ENCODE measurements at places on chromosomes 4 and X. TPM values are rescaled to one million over a fixed set of nuclear protein-coding genes. Genes with fewer than 3 reads are reported as not detected.

- ATAC-seq = no peak
Measured at GRCh38 chr4:65651031-65651430, 19.3 kb downstream of the EPHA5 start.

- no peak for ATAC-seq
Measured at GRCh38 chr4:52957220-52957686, 95.1 kb downstream of the RASL11B start.

- ATAC-seq = no peak
Measured at GRCh38 chr4:174222266-174222872, 61.1 kb downstream of the FBXO8 start.

DNA sequence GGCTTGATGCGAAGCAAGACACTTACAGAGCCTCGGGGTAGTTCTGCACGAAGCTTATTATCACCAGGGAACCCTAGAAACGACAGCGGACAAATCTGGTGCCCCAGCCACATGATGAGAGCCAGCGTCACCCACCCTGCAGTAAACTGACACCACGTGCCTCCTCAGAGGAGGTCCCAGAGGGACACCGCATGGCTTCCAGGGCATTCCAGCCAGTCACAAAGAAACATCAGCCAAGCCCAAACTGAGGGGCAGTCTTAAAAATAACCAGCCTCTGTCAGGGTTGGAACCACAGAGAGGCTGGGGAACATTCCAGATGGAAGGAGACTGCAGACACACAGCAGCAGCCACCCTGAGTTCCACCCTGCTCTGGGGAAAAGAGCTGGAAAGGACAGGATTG, 36.6 kb upstream of the HGFAC start:
- no peak for ATAC-seq

- ATAC-seq = no peak
Measured at GRCh38 chrX:13099121-13099520, 54.7 kb upstream of the FAM9C start.

GRCh38 chrX:69153060-69153730, 12.1 kb downstream of the PJA1 start:
- ATAC-seq = peak; percentile 42

DNA sequence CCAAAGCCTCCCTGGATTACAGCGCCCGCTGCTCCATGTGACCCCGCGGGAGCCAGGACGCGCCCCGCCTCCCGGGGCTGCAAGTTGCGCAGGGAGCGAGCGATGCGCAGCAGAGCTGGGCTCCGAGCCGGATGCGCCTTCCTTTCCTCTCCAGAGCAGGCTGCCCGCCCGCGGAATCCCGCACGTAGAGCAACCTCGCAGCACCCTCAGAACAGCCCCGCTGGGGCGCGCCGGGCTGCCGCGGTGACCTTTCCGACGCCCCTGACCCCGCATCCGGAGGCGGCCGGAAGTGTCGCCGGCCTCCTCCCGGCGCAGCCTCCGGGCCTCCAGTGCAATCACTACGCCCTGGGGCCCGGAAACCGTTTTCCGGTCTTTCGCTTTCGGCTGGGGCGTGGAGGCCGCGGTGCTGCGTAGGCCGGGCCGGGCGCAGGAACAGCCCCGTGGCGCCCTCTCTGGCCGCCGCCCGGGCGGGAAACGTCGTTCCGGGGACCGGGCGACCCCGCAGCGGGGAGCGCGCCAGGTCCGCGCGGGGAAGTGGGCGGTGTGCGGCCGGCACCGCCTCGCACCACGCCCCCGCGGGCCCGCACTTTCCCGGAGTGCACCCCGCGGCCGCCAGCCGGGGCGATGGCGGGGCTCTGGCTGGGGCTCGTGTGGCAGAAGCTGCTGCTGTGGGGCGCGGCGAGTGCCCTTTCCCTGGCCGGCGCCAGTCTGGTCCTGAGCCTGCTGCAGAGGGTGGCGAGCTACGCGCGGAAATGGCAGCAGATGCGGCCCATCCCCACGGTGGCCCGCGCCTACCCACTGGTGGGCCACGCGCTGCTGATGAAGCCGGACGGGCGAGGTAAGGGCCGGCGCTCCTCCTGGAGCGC, at the start of gene CYP4V2:
Gene CYP4V2 (plus strand): TSS at position 368 of the 866 bp plus-strand sequence. CDS start 257 bp downstream, at position 625.
- ATAC-seq = peak; percentile 92

DNA sequence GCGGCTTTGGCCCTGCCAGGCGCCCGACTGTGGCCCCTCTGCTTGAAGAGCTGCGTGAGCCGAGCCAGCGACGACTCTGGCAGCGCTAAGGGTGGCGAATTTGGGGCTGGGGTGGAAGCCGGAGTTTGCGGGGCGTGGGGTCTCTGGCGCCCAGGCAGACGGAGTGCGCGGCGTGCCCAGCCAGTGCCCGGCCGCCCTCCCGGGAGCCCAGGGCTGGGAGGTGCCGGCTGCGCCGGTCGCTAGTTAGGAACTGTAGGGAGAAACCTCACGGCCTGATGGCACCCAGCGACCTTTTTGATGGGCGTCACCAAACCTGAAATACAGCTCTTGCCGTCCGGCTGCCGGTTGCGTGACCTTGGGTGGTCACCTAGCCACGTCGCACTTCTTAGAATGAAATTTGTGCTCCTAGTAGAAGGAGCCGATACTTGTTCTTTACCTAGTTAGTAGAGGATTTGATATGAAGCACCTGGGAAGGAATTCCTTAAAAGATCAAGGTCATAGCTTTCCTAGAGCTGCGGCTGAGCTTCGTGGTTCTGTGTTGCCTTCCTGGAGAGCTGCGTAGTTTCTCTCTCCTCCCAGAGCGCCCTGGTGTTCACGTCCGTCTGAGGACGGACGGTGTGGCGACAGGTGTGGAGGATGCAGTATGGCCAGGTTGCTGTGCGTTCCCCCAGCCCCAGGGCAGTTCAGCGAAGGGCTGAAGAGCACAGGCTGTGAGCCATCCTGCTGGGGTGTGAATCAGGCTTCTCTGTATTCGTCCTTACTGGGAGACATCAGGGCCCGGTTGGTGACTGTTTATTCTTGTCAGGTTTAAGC, 680 bp downstream of the MAEA start:
- ATAC-seq = no peak

The HSPA4L gene
- 8.2 TPM for total RNA-seq

The PDE5A gene
- total RNA-seq = 126 TPM

The FGA gene
- 0.12 TPM for total RNA-seq

The DCAF8L1 gene
- not detected for total RNA-seq

The MAOB gene
- total RNA-seq = 92.3 TPM

The RRAGB gene
- 25.3 TPM for total RNA-seq

The PNMA3 gene
- not detected for total RNA-seq

The NXF2B gene
- not detected for total RNA-seq
